ENCODE measurements at places on chromosomes 2 and 18. TPM values are rescaled to one million over a fixed set of nuclear protein-coding genes. Genes with fewer than 3 reads are reported as not detected.

GRCh38 chr18:35436076-35436649, 59.0 kb upstream of the ZNF396 start:
- H3K27me3 ChIP-seq, result peaks cover 12% of the 10 kb centered on the region
- H3K27ac ChIP-seq, result no peak overlapping the region
- no peaks in the 10 kb centered on the region for H3K4me1 ChIP-seq
- H3K36me3 ChIP-seq, result no peaks in the 10 kb centered on the region
- H3K4me3 ChIP-seq, result no peak overlapping the region

- H3K27ac ChIP-seq, result no peak overlapping the region
- peaks cover 4% of the 10 kb centered on the region for H3K27me3 ChIP-seq
- H3K4me3 ChIP-seq, result no peak overlapping the region
Measured at GRCh38 chr2:20129331-20130159, 78.1 kb upstream of the LAPTM4A start.

- no peak for DNase-seq
- no peak overlapping the region for H3K27ac ChIP-seq
- peaks cover 4% of the 10 kb centered on the region for H3K4me1 ChIP-seq
- H3K4me3 ChIP-seq, result no peak overlapping the region
- H3K36me3 ChIP-seq, result no peaks in the 10 kb centered on the region
- no peaks in the 10 kb centered on the region for H3K27me3 ChIP-seq
Measured at GRCh38 chr18:46062781-46063180, 9.3 kb downstream of the PSTPIP2 start.

COL4A3 gene
- not detected for total RNA-seq

DNA sequence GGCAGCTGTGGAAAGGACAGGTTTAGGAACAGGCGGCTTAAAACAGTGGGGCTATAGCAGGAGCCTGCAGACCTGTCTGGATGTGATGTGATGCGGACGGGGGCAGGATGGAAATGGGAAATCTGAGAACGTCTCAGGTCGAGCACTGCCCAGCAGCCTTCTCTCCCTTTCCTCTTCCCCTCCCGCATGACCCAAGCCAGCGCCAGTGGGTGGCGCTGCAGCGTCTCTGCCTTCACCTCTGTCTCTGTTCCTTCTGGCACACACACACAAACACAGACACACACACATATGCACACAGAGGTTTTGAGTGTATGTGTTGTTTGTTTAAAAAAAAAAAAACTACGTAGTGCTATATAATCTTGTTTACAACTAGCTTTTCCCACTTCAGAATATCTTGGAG, 82.0 kb upstream of the SLC66A3 start:
- DNase-seq, result peak; percentile 71
- no peak overlapping the region for H3K4me3 ChIP-seq
- H3K36me3 ChIP-seq, result no peaks in the 10 kb centered on the region
- H3K4me1 ChIP-seq, result peaks cover 6% of the 10 kb centered on the region

LGALSL gene
- 2.8 TPM for total RNA-seq

ACMSD gene
- not detected for total RNA-seq

- no peak overlapping the region for H3K4me3 ChIP-seq
- no peaks in the 10 kb centered on the region for H3K36me3 ChIP-seq
- H3K27ac ChIP-seq, result no peak overlapping the region
- H3K4me1 ChIP-seq, result no peaks in the 10 kb centered on the region
Measured at GRCh38 chr2:119076713-119077112, 81.8 kb downstream of the C1QL2 start.

GRCh38 chr2:199364153-199364552, 93.6 kb downstream of the SATB2 start:
- no peaks in the 10 kb centered on the region for H3K4me1 ChIP-seq
- no peak overlapping the region for H3K27ac ChIP-seq
- no peak for DNase-seq
- H3K4me3 ChIP-seq, result no peak overlapping the region
- no peaks in the 10 kb centered on the region for H3K36me3 ChIP-seq

NYAP2 gene
- total RNA-seq, result not detected

BCL2L11 gene
- total RNA-seq, result 219 TPM

- no peaks in the 10 kb centered on the region for H3K4me1 ChIP-seq
- peaks cover 19% of the 10 kb centered on the region for H3K27me3 ChIP-seq
- peaks cover 2% of the 10 kb centered on the region for H3K36me3 ChIP-seq
- no peak overlapping the region for H3K4me3 ChIP-seq
Measured at GRCh38 chr2:234191819-234192407, 141.4 kb downstream of the SPP2 start.

Measured in activated CD4-positive, alpha-beta T cell treated with anti-CD3 and anti-CD28 coated beads, Interleukin-2, amount 10 ng/mL, durations not matched to agents 24 days and 14 days (primary cell).